Hematopoietic multipotent progenitor cell (in vitro differentiated cells): ENCODE measurements at places on chromosomes 11 and 22.

- peak; percentile 80 for DNase-seq
Observed at GRCh38 chr11:75445315-75445953, 12.4 kb upstream of the KLHL35 start.

DNA sequence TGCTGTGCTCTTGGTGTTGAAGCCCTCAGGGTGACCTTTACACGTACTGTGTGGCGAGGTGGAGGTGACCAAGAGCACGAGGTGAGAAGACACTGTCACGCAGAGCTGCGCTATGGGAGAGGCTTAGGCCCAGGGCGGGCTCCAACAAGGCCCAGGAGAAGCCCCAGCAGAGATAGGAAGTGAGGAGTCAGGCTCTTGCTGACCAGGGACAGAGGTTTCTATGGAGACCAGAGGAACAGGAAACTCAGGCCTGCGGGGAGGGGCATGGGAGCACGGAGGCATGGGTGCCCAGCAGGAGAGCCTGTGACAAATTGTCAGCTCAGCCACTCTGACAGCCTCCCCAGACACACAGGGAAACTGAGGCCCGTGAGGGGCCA, 15.8 kb downstream of the DGKZ start:
- DNase-seq = no peak

GRCh38 chr22:26241361-26241760, 72.1 kb downstream of the SEZ6L start:
- no peak for DNase-seq

DNA sequence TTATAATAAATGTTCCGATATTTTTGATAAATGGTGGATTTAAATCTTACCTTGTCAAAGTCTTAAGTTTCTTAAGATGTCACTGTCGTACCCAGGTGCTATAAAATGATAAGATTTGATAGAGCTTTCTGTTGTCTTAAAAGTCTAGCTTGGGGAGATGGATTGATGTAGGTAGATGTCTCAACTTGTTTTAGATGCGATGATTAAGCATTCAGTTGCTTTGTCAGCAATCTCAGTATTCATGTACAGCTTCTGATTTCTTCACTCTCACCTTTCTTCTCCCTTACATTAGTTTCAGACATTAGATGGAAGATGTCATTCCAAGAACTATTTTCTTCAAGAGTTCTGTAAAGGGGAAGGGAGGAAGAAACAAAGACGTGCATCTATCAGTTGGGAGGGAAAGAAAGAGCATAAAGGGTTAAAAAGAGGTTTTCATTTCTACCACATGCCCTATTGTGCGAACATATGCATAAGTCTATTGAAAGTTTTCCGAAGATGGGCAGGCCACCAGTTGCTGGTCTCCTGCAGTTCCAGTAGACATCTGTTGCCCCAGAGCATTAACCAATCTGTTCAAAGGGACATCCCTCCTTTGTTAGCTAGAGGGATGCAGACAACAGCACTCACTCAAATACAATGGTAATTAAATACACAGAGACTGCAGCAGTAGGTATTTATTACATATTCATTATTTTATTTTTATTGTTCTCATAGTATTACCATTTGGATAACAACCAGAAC, 38.4 kb downstream of the ZC3H12C start:
- no peak for DNase-seq

DNA sequence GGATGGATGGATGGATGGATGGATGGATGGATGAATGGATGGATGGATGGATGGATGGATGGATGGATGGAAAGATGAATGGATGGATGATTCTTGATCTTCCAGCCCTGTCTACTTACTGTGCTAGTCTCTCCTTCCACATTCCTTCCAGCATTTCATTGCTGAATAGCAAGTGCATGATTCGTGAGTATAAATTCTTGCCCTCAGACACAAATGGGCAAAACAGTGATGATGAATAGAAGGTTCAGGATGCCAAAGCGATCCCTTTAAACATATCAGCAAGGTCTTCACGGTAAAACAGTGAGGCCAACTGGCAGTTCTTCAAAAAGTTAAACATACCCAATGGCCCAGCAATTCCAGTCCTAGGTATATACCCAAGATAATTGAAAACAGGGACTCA, 400.2 kb downstream of the MN1 start:
- no peak for DNase-seq
